ENCODE measurements at places on chromosomes 2 and 18. TPM values are rescaled to one million over a fixed set of nuclear protein-coding genes. Genes with fewer than 3 reads are reported as not detected.

DNA sequence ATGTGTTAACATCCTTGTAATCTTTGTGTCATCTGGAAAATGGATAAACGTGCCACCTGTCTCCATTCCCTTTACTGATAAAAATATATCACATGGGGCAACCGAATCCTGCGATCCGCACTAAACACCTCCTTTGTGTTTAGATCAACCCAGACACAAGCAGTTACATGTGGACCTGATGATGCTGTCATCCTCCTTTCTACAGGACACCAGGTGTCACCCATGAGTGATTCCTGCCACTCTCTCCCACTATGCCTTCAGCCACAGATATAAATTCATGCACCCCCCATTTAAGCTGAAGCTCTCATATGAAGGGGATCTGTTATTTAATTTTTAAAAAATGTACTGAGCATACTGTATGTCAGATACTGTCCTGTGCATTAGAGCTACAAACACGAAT, 81.3 kb downstream of the VIT start:
- DNase-seq = no peak

DNA sequence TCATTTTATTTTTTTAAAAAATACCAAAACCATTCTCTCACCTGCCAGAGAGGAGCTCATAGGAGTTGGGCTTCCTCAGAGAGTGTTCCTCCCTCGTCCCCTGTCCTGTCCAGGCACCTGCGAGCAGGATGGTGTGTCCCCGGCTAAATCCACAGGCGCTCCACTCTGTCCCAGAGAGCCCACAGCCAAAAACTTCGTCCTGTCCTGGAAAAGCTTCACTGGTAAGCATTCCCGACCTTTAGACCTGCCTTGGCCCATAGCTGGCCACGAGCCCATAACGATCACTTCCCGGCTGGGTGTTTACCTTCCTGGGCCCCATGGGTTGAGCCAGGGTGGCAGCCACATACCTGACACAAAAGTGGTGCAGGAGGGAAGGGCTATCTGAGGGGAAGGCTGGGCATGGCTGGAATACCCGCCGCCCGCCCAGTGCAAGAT, at the start of gene NGEF:
Gene NGEF, minus strand, starts transcription at position 230 of the 435 bp plus-strand sequence. CDS start 38,366 bp downstream, outside the sequence.
- DNase-seq = no peak

DNA sequence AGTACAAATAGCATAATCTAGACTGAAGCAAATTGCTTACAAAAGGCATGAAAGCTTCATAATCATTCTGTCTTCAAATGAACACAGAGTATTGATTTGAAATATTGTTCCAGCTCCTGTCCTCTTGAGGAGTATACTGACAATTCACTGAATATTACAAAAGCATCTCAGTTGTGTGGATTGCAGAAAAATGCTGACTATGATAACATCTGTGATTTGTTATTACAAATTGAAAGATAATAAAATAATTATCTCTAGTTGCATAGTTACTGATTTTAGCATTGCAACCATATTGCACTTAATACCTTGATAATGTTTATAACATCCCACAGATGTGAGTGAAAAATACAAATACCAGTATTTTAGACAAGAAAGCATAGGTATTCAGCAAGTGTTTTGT, 49.2 kb upstream of the FN1 start:
- DNase-seq = no peak

- no peak for DNase-seq
These were observed 53.2 kb upstream of the ADAM23 start for GRCh38 chr2:206390181-206390580.

CD207 gene
- total RNA-seq = 0.13 TPM

VPS4B gene
- 26.6 TPM for total RNA-seq

EPB41L3 gene
- 80.6 TPM for total RNA-seq

CIB4 gene
- total RNA-seq = not detected

SLC9A4 gene
- 0.04 TPM for total RNA-seq
